ENCODE measurements at places on chromosomes 12 and 14.
A peak's percentile ranks its signal among the peaks of the same experiment; 100 is the strongest.

DNA sequence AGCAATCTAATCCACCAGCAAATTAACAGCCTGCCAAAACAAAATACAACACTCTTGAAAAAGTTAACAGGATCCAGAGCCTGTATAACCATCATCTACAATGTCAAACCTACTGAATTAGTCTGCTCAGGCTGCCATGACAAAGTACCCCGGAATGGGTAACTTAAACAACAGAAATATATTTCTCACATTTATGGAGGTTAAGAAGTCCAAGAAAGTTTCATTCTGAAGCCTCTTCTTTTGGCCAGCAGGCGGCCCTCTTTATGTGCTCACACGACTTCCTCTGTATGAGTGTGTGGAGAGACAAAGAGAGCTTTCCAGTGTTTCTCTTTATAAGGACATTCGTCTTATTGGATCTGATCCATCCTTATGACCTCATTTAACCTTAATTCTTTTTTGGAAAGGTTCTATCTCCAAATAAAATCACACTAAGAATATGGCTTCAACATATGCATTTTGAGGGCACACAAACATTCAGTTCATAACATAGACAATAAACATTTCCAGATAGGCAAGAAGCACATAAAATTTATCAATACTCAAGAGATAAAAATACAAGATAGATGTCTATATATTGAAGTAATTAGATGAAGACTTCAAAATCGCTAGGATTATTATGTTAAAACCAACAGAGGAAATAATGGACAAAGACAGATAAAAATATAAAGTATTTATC lies 5.9 kb upstream of the RERG start:
- peak; percentile 52 for DNase-seq

DNA sequence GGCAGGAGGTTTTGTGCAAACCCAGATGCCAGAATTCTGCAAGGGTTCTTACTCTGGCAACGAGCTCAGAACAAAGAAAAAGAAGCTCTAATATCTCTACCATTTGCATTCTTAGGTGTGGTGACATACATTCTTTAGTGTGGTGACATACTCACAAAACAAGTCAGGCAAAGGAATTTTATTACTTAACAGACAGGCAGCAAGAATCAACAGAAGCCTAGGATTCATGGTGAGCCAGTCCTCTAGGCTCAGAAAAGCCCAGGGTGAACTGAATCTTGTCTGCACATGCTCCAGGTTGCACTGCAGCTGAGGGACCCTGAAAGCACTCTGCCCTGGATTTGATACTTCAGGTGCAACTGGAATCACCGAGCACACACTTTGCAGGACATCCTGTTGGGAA lies 122.4 kb upstream of the PTPRQ start:
- DNase-seq: no peak

GRCh38 chr12:116933512-116934246 lies 22.9 kb downstream of the FBXW8 start:
- no peak for DNase-seq

- DNase-seq: no peak
Measured at GRCh38 chr12:129629901-129630300, 273.9 kb downstream of the TMEM132D start.

DNA sequence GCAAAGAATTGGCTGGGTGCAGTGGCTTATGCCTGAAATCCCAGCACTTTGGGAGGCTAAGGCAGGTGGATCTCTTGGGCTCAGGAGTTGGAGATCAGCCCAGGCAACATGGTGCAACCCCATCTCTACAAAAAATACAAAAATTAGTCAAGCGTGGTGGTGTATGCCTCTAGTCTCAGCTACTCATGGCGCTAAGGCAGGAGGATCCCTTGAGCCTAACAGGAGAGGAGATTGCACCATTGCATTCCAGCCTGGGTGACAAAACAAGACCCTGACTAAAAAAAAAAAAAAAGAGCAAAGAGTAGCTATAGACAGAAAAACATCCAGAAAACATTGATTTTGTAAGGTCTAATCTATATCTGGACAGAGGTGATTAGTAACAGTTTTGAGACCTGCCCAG lies 25.0 kb downstream of the KIF21A start:
- no peak for DNase-seq

- DNase-seq: no peak
Measured at GRCh38 chr14:100729982-100730381, 3.3 kb downstream of the DLK1 start.

DNA sequence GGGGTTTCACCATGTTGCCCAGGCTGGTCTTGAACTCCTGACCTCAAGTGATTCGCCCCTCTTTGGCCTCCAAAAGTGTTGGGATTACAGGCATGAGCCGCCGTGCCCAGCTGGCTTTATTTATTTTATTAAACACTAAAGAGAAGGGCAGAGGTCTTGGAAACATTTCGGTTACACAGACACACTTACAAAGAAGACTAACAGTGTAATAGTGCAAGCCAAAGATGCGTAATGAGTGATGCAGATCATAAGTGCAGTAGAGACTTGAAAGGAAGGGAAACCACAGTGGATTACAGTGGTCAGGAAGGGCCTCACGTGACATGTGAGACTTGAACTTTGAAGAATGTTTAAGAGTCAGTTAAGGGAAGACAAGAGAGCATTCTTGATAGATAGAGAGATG lies 33.9 kb upstream of the CDK17 start:
- DNase-seq: no peak

DNA sequence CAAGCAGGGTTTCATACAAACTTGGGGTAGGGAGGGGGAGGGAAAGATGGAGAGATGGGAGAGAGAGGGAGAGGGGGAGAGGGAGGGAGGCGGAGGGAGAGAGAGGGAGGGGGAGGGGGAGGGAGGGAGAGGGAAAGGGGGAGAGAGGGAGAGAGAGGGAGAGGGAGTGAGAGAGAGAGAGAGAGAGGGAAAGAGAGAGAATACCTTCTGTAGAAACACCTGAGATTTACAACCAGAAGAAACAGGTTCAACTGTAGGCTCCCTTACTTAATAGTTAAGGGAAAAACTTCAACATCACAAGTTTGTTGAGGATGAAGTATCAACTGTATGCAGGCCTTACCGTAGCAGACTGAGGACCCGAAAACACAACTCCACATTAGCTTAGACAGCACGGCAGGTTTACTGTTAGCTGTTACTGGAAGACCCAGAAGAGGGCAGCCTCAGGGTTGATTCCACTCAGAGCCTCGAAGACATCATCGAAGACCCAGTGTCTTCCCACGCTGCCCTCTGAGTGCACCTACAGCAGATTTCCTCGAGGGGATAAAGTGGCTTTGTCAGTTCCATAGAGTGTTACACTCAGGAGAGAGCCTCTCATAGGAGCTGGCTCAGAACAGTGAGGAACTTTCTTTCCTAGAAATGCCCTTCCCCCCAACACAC lies 72.4 kb downstream of the NT5DC3 start:
- no peak for DNase-seq

DNA sequence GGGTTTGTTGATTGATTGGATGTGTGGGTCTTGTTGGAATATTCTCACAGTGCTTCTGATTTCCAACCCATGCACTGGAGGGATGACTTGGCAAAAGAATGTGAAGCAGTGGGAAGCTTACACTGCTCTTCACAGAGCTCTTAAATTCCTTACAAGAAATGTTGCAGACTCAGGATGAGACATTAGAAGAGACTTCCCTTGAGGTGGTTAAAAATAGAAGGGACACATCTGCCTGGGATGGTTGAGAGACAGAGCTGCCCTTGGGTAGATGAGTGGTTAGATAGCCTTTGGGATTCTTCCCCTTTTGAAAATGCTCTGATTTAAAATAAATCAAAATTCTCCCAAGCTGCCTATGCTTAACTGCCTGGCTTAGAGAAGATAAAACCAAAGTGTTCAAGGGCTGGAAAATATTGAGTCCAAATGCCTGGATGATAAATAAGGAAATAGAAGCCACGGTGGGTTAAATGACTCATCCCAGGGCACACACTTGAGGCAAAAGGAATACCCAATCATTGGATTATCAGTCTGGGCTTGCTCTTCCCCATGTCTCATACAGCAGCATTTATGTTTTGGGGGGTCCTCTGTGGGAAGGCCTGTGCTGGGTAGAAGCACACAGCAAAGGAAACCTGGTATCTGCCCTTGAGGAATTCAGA lies 264.3 kb downstream of the AKAP6 start:
- peak; percentile 63 for DNase-seq

- DNase-seq: no peak
Measured at GRCh38 chr14:103002578-103003350, 54.6 kb downstream of the CDC42BPB start.

GRCh38 chr12:89665556-89665955 lies 43.1 kb downstream of the ATP2B1 start:
- DNase-seq: no peak

GRCh38 chr12:2645460-2645859 lies 149.3 kb upstream of the FKBP4 start:
- DNase-seq: no peak

DNA sequence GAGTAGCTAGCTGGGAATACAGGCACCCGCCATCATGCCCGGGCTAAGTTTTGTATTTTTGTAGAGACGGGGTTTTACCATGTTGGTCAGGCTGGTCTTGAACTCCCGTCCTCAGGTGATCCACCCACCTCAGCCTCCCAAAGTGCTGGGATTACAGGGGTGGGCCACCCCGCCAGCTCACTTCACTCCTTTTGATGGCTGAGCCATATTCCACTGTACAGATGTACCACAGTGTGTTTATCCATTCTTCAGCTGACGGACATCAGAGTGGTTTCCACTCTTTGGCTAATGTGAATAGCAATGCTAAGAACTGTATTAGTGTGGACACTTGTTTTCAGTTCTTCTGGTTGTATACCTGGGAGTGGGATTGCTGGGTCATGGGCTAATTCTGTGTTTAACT lies 29.5 kb downstream of the SNRNP35 start:
- DNase-seq: no peak

DNA sequence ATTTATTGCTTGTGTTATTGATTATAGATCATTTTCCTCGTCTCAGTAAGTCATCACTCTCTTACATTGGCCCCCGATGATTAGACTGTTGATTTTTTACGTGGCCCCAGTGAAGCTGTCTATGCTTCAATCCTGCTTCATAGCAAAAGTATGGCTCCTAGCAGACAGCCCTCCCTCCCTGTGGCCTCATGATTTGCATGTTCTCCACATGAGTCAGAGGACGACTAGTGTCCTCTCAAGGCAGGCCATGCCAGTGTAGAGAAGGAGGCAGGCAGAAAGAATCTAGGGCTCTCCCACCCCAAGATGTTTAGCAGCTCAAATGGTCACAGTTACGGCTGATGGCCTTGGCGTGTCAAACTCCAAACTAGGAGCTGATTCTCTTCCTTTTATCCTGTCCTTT lies 59.6 kb downstream of the FIGNL2 start:
- no peak for DNase-seq

GRCh38 chr12:130973109-130973508 lies 19.4 kb downstream of the ADGRD1 start:
- DNase-seq: no peak

GRCh38 chr12:49843876-49844437 lies 1.1 kb upstream of the BCDIN3D start:
- no peak for DNase-seq

- DNase-seq: no peak
Measured at GRCh38 chr14:64915797-64916196, 1.5 kb downstream of the CHURC1 start.

GRCh38 chr12:46843811-46844210 lies 18.0 kb upstream of the SLC38A4 start:
- no peak for DNase-seq

GRCh38 chr12:94969424-94969823 lies 34.1 kb downstream of the NDUFA12 start:
- no peak for DNase-seq

DNA sequence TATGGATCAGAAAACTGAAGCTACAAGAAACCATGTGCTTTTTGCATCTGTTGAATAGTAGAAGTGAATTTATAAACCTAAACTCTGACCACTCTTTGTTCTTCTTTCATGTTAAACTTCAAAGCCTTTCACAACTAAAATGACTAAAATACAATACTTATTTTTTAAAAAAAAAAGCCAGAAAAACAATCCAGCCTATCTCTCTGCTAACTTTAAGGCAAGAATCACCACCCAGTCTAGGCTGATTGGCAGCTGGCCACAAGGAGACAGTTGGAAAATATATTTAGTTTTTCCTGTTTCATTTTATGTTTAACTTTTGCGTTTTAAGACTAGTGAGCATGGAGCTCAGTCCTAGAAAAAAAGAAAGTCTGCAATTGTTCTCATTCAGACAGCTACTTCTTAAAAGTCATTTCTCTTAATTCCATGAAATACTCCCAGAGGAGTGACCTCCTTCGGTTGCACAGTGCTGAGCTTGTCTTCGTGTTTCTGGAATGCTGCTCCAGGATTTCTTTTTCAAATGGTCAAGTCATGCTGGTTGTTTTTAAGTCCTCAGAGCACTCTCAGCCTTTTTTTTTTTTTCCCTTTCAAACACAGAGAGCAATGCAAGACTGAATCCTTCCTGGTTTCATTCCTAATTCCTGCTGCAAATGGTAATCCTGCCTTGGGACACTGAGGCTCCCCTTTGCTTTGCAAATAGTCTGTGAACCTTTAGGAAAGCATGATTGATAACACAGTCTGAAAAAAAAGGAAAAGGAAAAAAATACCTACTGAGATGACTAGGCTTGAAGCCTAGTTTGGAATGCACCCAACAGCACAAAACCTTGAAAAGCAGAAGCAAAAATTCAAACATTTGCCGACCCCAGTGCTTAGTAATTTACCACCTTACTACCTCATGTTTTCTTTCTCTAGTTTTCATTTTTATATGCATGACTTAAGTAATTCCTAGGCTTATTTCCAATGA lies 233.3 kb upstream of the DAAM1 start:
- no peak for DNase-seq

DNA sequence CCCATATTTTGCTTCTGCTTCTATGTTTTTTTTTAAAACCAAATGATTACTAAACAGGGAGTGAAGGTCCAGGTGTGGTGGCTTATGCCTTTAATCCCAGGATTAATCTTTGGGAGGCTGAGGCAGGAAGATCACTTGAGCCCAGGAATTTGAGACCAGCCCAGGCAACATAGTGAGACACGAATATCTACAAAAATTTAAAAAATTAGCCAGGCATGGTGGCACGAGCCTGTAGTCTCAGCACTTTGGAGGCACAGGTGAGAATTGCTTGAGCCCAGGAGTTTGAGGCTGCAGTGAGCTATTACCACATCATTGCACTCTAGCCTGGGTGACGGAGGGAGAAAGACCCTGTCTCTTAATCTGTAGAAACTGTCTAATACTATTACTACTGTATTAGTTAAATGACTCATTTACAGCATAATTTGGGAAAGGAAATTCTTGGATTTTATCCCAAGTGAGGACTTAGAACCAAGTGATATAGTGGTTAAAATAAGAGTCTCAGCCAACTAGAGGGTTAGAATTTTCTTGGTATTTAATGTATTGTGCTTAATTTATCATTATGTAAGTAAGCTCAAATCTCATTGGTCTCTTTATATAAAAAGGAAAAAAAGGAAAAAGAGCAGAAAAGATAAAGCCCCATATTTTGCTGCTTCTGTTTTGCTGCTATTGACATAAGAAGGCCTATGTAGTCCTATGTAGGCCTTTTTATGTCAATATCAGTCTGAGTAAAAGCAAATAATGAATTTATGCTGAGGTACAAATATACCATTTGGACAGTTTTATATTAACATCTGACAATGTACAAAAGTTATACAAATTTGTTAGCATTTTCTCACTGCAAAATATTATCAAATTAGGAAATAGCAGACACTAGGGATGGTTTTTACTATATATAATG lies 163.4 kb downstream of the RAD51B start:
- DNase-seq: no peak

Data from NCI-H2029 (cell line).